Neural crest cell (in vitro differentiated cells): ENCODE measurements at places on chromosomes 12 and 14. TPM values are rescaled to one million over a fixed set of nuclear protein-coding genes. Genes with fewer than 3 reads are reported as not detected.
A peak's percentile ranks its signal among the peaks of the same experiment; 100 is the strongest.

Gene SRGAP1
- 12.6 and 14.8 TPM in 2 replicates for total RNA-seq

Gene SAMD15
- total RNA-seq = 4.3 and 7.8 TPM in 2 replicates

Gene CLEC4C
- total RNA-seq = not detected in 2 replicates

Gene MYBPC1
- 0.20 TPM in 1 of 2 replicates, not detected in the other for total RNA-seq

Gene ITGB7
- not detected in 2 replicates for total RNA-seq

Gene GAS2L3
- total RNA-seq = 34.1 and 36.2 TPM in 2 replicates

GRCh38 chr14:37403626-37404025 lies 191.4 kb downstream of the FOXA1 start:
- DNase-seq = no peak

DNA sequence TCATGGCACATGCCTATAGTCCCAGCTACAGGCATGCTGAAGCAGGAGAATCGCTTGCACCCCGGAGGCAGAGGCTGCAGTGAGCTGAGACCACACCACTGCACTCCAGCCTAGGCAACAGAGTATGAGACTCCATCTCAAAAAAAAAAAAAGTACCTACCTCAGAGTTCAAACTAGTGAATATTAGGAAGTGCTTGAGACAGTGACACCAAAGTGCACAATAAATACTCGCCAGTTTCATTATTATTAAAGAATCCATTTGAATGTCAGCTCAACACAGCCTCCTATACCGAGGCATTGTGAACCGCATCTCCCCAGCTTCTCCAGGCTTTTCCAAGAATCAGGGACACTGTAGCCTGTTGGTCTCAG lies 5.0 kb downstream of the GAPDH start:
- DNase-seq = no peak

DNA sequence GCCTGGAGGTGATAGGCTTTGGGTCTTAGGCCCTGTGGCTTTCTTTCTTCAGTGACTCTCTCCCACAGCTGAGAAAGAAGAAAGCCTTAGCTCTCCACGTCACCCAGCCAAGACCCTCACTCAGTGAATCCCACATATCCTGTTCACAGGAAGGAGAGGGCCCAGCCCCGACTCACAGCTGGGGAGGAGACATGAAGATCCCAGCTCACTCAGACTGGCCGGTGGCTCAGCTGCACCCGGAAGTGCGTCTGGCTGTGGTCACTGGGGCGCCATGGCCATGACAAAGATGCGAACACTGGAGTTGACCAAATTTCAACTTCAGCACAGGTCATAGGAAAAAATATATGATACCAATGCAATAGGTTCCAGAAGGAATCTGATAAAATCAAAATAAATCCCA lies 14.2 kb downstream of the DLK1 start:
- DNase-seq = no peak

DNA sequence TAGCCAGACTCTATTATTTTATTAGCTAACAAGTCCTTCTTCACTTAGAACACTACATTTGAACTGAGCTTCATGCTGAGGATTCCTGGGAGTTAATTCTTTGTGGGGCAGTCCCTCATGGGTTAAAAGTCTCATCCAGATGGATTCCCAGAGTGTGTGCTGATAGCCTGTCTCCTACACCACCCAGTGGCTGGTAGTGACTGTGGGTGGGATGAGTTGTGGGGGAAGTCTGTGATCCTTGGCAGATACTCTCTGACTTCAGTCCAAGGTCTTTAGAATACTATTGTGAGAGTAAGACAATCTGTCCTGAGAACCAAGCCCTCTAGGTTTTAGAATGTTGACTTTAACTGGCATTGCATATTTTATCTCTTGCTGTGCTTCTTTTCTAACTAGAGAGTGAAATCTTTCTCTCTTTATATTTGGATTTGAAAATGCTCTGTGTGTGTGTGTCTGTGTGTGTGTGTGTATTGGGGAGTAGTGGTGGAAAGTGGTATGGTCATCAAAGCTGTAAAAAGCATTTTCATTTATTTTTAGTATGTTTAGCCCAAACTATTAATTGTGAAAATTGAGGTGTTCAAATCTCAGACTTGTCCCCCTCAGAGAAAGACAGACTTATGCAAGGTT lies 37.3 kb downstream of the AKAP6 start:
- DNase-seq = no peak

GRCh38 chr14:24113801-24114531 lies 611 bp upstream of the DCAF11 start:
- DNase-seq = peak; percentile 63

GRCh38 chr14:73741386-73741875 lies 27.2 kb upstream of the PNMA1 start:
- DNase-seq = no peak

DNA sequence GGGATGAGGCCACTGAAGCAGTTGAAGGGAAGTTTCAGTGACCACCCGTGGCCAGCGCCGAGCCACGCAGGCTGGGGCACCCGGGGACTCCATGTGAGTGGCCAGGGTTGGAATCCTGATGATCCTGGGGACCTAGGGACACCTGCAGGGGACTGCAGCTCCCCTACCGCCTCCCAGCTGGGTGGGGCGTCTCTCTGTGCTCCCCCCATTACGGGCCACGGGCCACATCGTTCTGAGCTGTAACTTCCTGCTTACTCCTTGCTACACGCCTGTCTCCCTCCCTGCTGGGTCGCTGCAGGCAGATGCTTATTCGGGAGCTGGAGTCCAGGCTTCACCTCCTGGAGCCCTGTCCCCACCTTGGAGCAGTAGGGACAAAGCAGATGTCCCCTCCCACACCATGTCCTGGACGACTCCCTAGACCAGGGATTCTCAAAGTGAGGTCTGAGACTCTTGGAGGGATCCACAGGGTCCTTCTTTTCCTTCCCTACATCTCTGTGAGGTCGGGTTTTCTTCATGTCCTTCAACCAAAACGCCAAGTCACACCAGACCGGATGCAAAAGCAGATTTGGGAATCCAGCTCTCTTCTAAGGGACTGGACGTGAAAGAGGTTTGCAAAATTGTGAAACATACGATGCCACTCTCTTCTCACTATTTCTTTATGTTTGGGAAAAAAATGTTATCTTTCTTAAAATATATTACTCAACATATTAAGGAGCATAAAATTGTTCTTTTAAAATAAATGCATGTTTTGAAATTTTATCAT lies 85.9 kb upstream of the NCOR2 start:
- no peak for DNase-seq

DNA sequence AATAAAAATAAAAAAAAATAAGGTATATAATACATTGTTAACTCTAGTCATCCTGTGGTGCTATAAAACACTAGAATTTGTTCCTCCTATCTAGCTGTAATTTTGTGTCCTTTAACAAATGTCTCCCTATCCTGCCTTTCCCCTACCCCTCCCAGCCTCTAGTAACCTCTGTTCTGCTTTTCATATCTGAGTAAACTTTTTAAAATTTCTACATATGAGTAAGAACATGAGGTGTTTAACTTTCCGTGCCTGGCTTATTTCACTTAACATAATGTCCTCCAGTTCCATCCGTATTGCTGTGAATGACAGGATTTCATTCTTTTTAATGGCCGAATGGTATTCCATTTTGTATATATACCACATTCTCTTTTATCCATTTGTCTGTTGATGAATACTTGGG lies 71.3 kb upstream of the GNG2 start:
- no peak for DNase-seq
